ENCODE measurements at places on chromosomes 12 and 14. TPM values are rescaled to one million over a fixed set of nuclear protein-coding genes. Genes with fewer than 3 reads are reported as not detected.

PEX5 gene
- polyA plus RNA-seq: 16.8 TPM

TTC6 gene
- polyA plus RNA-seq: 0.02 TPM

AHNAK2 gene
- polyA plus RNA-seq: 0.95 TPM

CLEC4C gene
- 0.13 TPM for polyA plus RNA-seq

PTCSC3 gene
- polyA plus RNA-seq: not detected

PPP1R1A gene
- 6.1 TPM for polyA plus RNA-seq

ACOT6 gene
- not detected for polyA plus RNA-seq

NTF3 gene
- 1.5 TPM for polyA plus RNA-seq

ZDHHC22 gene
- 23.8 TPM for polyA plus RNA-seq

CATSPERB gene
- 0.11 TPM for polyA plus RNA-seq

TSHR gene
- polyA plus RNA-seq: 0.27 TPM

IFT81 gene
- polyA plus RNA-seq: 4.1 TPM

DNA sequence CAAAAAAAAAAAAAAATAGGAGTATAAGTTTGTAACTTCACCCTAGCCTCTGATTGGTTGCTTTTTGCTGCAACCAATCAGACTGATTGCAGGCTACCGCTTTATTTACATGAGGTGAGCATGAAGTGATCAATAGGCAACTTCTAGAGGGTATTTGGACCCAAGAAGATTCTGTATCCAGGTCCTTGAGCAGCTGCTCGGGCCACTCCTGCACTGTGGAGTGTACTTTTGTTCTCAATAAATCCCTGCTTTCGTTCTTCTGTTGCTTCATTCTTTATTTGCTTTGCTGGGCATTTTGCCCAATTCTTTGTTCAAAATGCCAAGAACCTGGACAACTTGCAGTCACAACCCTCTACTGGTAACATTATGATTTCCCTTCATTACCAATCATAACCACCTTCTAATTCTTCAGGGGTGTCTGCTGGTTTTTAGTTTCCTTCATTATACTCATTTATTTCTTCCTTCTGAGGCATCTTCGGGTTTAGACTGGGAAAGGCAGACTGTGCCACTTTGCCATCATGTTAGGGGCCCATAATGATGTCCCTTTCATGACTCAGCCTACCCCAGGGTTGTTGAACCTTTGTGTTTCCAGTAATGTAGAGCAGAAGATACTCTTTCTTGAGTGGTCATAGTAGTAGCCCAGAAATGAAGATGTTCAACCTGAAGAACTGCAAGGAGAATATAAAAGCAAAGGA is 43.4 kb upstream of the LIMA1 start:
- H3K36me3 ChIP-seq: no peaks in the 10 kb centered on the region
- DNase-seq: no peak
- no peaks in the 10 kb centered on the region for H3K4me1 ChIP-seq
- H3K4me3 ChIP-seq: no peak overlapping the region
- H3K27ac ChIP-seq: no peak overlapping the region
- H3K27me3 ChIP-seq: no peaks in the 10 kb centered on the region

- H3K27ac ChIP-seq: no peak overlapping the region
- peaks cover 2% of the 10 kb centered on the region for H3K4me1 ChIP-seq
- DNase-seq: no peak
- no peaks in the 10 kb centered on the region for H3K27me3 ChIP-seq
- no peaks in the 10 kb centered on the region for H3K36me3 ChIP-seq
Observed at GRCh38 chr12:129607756-129608155, 296.1 kb downstream of the TMEM132D start.

GRCh38 chr14:67728258-67728657 is 26.6 kb downstream of the RDH12 start:
- H3K27me3 ChIP-seq: no peaks in the 10 kb centered on the region
- peaks cover 11% of the 10 kb centered on the region for H3K4me1 ChIP-seq
- no peak overlapping the region for H3K27ac ChIP-seq
- no peaks in the 10 kb centered on the region for H3K36me3 ChIP-seq
- no peak overlapping the region for H3K4me3 ChIP-seq

DNA sequence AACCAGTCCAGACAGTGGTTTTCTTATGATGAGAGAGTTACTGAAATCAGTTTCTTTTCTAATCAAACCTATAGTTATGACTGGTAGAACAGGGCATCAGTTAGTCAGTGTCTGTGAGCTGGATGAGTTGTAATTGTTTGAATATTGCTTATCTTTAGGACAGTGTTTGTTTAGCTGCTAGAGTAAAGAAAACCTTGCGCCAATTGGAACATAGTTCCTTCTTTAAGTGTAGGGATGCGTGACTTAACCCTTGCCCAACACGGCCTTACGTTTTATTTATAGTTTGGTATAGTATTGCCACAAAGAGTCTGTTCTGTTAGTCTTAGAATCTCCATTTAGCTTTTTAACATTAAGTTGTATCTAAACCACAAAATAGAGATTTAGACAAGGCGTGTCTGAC is 572.6 kb downstream of the SLC16A7 start:
- no peaks in the 10 kb centered on the region for H3K36me3 ChIP-seq
- no peak overlapping the region for H3K4me3 ChIP-seq
- DNase-seq: no peak
- no peak overlapping the region for H3K27ac ChIP-seq
- no peaks in the 10 kb centered on the region for H3K27me3 ChIP-seq

DNA sequence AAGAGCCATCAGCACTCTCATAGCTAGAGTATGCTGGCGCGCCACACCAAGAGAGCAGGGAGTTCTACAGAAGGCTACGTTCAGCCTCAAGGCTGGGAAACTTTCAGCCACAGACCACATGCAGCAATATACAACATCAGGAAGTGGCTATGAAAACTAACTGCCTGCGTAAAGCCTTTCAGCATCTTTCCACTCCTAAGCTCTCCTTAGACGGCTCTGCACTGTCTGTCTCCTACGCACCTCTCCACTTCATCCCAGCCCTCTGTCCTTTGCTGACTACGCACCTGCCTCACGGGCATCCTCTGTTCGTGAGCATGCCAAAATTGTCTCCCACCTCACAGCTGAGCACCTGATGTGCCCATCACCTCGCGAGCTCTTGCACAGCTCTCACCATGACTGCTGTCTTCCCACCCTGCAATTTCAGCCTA is 9.7 kb downstream of the MPHOSPH9 start:
- no peak overlapping the region for H3K4me3 ChIP-seq
- no peaks in the 10 kb centered on the region for H3K27me3 ChIP-seq
- H3K36me3 ChIP-seq: peaks cover 16% of the 10 kb centered on the region
- DNase-seq: no peak

GRCh38 chr12:106070611-106071010 is 68.1 kb downstream of the NUAK1 start:
- no peak for DNase-seq
- H3K27ac ChIP-seq: no peak overlapping the region
- H3K4me1 ChIP-seq: peaks cover 11% of the 10 kb centered on the region
- H3K4me3 ChIP-seq: no peak overlapping the region
- peaks cover 8% of the 10 kb centered on the region for H3K36me3 ChIP-seq
- no peaks in the 10 kb centered on the region for H3K27me3 ChIP-seq

GRCh38 chr14:72476657-72477499 is 417.0 kb downstream of the DPF3 start:
- no peak overlapping the region for H3K4me3 ChIP-seq
- no peak overlapping the region for H3K27ac ChIP-seq
- H3K4me1 ChIP-seq: peaks cover 2% of the 10 kb centered on the region

- no peak overlapping the region for H3K4me3 ChIP-seq
- H3K27ac ChIP-seq: no peak overlapping the region
- no peaks in the 10 kb centered on the region for H3K27me3 ChIP-seq
Observed at GRCh38 chr14:94400422-94400841, 12.0 kb upstream of the SERPINA1 start.

DNA sequence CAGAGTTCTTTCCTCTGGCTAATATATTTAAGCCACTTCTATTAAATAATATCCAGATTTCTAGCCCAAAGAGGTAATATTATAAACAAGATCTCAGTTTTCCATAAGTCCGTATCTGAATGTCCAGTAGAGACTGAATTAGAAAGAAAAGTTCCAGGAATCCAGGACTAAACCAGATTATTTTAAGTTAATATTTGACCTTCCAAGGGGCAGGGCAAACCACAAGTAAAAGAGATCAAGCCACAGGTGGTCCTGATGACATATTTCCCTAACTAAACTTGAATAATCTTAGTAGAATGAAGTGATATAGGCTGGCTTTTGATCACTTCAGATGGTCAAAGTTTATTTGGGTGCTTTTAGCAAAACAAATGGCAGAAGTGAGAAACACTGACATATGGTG is 43.3 kb upstream of the E2F7 start:
- no peak for DNase-seq
- H3K27ac ChIP-seq: no peak overlapping the region

GRCh38 chr12:15731940-15732339 is 57.2 kb downstream of the EPS8 start:
- no peak overlapping the region for H3K27ac ChIP-seq
- no peaks in the 10 kb centered on the region for H3K4me1 ChIP-seq
- no peaks in the 10 kb centered on the region for H3K27me3 ChIP-seq
- H3K4me3 ChIP-seq: no peak overlapping the region
- no peaks in the 10 kb centered on the region for H3K36me3 ChIP-seq

- no peaks in the 10 kb centered on the region for H3K36me3 ChIP-seq
- no peak overlapping the region for H3K27ac ChIP-seq
- peaks cover 4% of the 10 kb centered on the region for H3K4me1 ChIP-seq
- H3K4me3 ChIP-seq: no peak overlapping the region
- H3K27me3 ChIP-seq: no peaks in the 10 kb centered on the region
- no peak for DNase-seq
Observed at GRCh38 chr14:102760496-102761193, 16.6 kb upstream of the TRAF3 start.

GRCh38 chr12:126538888-126539287 is 1473.7 kb downstream of the AACS start:
- DNase-seq: no peak
- no peak overlapping the region for H3K4me3 ChIP-seq
- no peaks in the 10 kb centered on the region for H3K27me3 ChIP-seq

DNA sequence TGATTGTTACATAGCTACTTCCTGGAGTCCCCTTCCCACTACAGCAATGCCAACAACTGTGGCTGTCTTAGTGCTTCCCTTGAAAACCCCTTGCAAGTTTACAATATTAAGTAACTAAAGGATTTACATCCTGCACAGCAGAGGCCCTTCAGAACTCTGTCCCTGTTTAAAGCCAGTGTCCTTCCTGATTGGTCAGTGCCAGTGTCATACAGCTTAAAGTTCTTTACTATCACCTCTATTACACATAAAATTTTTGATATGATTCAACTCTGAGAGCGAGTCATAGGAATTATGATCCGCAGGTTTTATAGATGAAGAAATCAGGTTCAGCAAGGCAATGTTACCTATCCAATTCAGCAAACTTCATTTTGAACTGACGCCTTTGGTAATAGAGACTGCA is 91.4 kb upstream of the ALX1 start:
- no peaks in the 10 kb centered on the region for H3K4me1 ChIP-seq
- no peaks in the 10 kb centered on the region for H3K36me3 ChIP-seq
- no peak for DNase-seq
- H3K4me3 ChIP-seq: no peak overlapping the region

DNA sequence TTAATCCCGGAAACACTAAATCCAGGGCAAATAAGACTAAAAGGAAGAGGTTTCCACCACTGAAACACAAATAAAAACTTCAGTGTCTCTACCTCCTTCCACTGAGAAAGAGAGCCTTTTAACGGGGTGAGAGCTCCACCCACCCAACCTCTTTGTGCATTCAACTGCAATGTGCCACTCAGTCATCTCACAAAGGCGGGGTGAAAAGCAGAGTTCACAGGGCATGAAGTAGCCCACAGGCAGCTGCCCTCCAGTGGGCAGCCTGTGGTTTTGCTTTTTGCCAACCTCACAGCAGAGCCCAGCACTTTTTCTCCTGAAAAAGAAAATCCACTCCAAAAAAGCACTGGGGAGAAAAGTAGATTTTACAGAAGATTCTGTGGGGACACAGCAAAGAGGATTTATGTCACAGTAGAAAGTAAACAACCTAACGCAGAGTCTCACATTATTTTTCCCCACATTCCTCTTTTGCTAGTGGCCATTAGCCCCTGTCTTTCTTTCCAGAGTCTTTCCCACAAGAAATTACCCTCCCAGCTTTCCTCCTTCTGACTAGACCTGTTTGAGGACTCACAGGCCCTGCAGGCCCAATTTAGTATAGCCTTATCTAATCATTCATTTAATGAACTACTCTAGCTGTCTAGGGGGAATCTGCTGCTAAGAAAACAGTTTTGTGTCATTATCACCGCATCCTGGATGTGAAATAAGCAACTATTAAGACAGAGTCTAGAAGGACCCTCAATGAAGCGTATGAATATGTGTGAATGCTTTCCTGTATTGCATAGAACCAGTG is 753.8 kb upstream of the FOXG1 start:
- no peaks in the 10 kb centered on the region for H3K36me3 ChIP-seq
- no peaks in the 10 kb centered on the region for H3K27me3 ChIP-seq
- H3K4me1 ChIP-seq: no peaks in the 10 kb centered on the region
- no peak overlapping the region for H3K27ac ChIP-seq
- no peak overlapping the region for H3K4me3 ChIP-seq

DNA sequence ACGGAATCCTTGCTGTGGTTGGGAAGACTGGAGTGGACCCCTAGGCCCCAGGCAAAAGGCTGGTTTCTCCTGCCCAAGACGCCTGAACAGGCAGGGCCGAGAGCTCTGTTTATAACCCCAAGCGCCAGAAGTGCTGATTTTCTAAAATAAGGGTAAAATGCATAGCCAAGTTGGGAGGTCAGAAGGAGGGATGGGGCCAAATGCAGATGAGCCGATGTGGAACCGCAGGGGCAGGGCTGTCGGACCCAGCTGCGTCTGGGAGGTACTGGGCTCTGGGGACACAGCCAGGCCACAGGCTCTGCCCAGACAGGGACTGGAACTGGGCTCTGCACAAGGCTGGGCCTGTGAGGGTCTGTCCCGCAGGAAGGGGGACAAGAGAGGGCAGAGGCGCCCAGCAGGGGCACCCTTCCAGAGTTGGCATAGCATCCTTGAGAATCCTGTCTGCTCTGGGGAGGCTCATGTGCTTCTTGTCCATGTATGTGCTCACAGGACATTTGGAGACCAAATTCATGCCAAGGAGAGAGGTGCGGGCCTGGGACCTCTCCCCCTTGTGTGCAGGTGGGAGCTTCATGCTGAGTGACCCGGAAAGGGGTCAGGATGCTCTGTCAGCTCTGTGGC is 49.1 kb downstream of the JAG2 start:
- no peak overlapping the region for H3K27ac ChIP-seq
- DNase-seq: no peak
- no peak overlapping the region for H3K4me3 ChIP-seq

GRCh38 chr14:91649930-91650329 is 82.0 kb downstream of the CATSPERB start:
- no peaks in the 10 kb centered on the region for H3K27me3 ChIP-seq
- H3K27ac ChIP-seq: no peak overlapping the region
- H3K4me3 ChIP-seq: no peak overlapping the region
- no peaks in the 10 kb centered on the region for H3K36me3 ChIP-seq
- no peaks in the 10 kb centered on the region for H3K4me1 ChIP-seq

GRCh38 chr14:77306416-77306815 is 14.3 kb downstream of the POMT2 start:
- no peaks in the 10 kb centered on the region for H3K4me1 ChIP-seq
- H3K4me3 ChIP-seq: no peak overlapping the region
- no peaks in the 10 kb centered on the region for H3K27me3 ChIP-seq

DNA sequence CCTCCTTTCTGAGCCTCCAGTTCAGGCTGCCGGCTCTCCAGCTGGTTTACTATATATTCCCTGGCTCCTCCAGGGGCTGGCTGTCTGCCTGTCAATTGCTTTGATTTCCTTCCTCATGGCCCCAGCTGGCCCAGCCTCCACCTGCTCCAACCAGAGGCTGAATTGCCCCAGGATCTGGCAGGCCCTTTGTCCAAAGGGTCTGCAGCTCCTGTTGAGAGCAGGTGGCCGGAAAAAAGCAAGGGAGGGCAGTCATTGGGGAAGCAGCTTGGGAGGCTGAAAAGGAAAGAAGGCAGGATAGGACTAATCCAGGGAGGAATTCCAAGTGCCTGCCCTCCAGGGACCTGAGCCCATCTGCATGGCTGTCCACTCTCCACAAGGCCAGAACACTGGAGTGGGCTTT is 25.3 kb downstream of the PAH start:
- no peaks in the 10 kb centered on the region for H3K36me3 ChIP-seq
- H3K4me1 ChIP-seq: peaks cover 6% of the 10 kb centered on the region
- no peak for DNase-seq
- no peak overlapping the region for H3K27ac ChIP-seq

All from H1 (cell line).